ENCODE measurements at places on chromosomes 13 and 19. TPM values are rescaled to one million over a fixed set of nuclear protein-coding genes. Genes with fewer than 3 reads are reported as not detected.

Gene PROZ
- total RNA-seq: not detected

DNA sequence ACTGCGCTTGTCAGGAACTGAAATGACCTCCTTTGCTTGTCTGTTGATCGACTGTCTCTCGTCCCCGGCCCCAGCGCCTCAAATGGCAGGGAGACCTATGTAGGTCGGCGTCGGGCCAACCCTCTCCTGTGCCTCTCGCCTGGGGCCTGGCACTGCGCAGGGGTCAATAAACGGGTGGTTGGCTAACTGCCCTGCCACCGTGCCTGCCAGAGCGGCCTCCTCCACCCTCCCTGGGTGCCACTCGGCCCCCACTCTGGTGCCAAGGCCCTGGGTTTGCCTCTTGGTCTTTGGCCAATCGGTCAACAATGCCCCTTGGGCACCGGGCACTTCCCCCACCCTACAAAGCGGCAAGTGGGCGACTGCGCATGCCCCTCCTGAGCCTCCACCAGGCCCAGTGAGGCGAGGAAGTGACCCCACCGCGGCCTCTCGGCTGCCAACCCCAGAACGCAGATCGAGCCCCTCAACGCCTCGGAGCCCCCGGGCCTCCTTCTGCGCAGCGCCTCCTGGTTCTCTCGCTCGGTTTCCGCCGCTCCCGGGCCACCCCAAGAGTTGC, 1.1 kb downstream of the KEAP1 start:
- no peaks in the 10 kb centered on the region for H3K27me3 ChIP-seq
- H3K27ac ChIP-seq: peak overlapping the region; percentile 95
- peaks cover 6% of the 10 kb centered on the region for H3K4me1 ChIP-seq
- peak overlapping the region; percentile 98 for H3K4me3 ChIP-seq
- DNase-seq: peak; percentile 71

Gene MED25
- total RNA-seq: 9.6 TPM

DNA sequence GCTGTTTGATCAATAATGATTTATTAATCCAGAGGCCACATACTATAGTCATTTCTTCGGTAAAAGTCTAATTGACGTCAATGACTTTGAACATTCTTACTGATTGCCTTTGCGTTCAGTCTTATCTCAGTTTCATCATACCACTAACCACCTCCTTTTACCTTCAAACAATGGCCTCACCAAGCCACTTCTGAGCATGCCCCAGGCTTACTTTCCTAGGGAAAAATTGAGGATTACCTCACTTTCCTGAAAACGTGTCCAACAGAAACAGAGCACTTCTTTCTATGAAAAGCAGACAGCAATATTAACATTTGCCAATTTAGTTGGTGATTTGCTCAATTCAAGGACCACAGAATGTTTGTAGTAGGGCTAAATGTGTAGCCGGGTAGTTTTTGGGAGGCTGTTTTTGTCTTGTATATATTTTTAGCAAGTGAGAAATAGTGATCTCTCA, 157.6 kb downstream of the KLF5 start:
- DNase-seq: peak; percentile 19
- H3K36me3 ChIP-seq: no peaks in the 10 kb centered on the region
- no peak overlapping the region for H3K4me3 ChIP-seq
- H3K27ac ChIP-seq: no peak overlapping the region
- H3K4me1 ChIP-seq: no peaks in the 10 kb centered on the region
- no peaks in the 10 kb centered on the region for H3K27me3 ChIP-seq

- peaks cover 6% of the 10 kb centered on the region for H3K36me3 ChIP-seq
- H3K27ac ChIP-seq: no peak overlapping the region
- H3K27me3 ChIP-seq: no peaks in the 10 kb centered on the region
- H3K4me3 ChIP-seq: no peak overlapping the region
- no peak for DNase-seq
These were observed 12.0 kb downstream of the CERS4 start for GRCh38 chr19:8221161-8221560.

- no peak for DNase-seq
- no peak overlapping the region for H3K27ac ChIP-seq
- H3K4me3 ChIP-seq: no peak overlapping the region
- no peaks in the 10 kb centered on the region for H3K4me1 ChIP-seq
- no peaks in the 10 kb centered on the region for H3K27me3 ChIP-seq
These were observed 614.4 kb upstream of the PCDH9 start for GRCh38 chr13:67844574-67844973.

DNA sequence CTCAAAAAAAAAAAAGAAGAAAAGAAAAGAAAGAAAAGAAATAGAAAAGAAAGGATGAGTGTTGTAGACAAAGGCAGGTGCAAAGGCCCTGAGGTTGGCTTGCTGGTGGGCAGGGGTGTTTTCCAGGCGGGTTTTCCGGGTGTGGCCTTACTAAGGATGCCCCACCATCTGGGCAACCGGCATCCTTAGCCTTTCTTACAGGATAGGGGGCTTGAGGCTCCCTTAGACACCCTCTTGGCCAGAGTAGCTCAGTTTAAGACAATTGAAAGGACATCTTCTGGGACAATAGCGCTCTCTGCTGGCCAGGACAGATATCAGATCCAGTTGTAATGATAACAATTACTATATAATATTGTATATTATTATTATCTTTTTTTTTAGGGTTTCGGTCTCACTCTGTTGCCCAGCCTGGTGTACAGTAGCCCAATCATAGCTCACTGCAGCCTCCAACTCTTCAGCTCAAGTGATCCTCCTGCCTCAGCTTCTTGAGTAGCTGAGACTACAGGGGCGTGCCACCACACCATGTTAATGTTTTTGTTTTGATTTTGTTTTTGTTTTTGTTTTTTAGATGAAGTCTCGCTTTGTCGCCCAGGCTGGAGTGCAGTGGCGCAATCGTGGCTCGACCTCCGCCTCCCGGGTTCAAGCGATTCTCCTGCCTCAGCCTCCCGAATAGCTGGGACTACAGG, 1.4 kb upstream of the QTRT1 start:
- H3K4me1 ChIP-seq: peaks cover 25% of the 10 kb centered on the region
- H3K4me3 ChIP-seq: no peak overlapping the region

DNA sequence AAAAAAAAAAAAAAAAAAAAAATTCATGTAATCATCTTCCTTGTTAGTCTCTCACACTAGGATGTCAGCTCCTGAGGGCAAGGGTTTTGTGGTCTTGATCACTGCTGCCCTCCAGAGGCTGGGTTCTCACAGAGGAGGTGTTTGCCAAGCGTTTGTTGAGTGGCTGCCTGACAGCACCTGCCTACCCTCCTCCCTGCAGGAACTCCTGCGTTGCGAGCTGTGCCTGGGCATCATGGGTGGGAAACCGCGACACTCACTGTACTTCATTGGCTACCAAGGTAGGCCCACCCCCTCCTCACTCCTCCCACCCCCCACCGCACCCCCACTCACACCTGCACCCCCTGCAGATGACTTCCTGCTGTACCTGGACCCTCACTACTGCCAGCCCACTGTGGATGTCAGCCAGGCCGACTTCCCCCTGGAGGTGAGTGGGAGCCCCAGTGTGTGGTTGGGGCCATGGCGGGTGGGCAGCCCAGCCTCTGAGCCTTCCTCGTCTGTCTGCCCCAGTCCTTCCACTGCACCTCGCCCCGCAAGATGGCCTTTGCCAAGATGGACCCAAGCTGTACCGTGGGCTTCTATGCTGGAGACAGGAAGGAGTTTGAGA, 8.1 kb downstream of the ATG4D start:
- H3K27ac ChIP-seq: no peak overlapping the region
- H3K36me3 ChIP-seq: peaks cover 83% of the 10 kb centered on the region
- H3K27me3 ChIP-seq: no peaks in the 10 kb centered on the region
- H3K4me1 ChIP-seq: peaks cover 2% of the 10 kb centered on the region
- DNase-seq: no peak

Gene IGLON5
- total RNA-seq: not detected

DNA sequence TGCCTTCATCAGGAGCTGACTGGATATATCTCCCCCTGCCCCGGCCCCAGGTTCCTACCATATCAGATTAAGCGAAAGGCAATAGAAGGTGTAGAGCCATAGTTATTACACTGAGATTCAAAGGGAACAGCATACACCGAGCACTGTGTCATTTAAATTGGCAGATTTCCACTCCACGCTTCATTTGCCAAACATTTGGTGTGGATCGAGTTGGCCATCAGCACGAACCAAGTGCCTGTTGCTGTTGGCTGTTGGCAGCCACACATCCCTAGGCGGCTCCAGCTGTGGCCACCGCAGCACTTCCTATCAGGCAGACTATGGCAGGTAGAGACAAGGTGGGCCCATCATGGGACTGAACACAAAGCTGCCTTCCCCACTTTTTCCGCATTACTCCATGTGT, 115.8 kb downstream of the CCNA1 start:
- no peaks in the 10 kb centered on the region for H3K27me3 ChIP-seq
- peaks cover 5% of the 10 kb centered on the region for H3K4me1 ChIP-seq
- H3K4me3 ChIP-seq: no peak overlapping the region
- H3K36me3 ChIP-seq: no peaks in the 10 kb centered on the region
- no peak overlapping the region for H3K27ac ChIP-seq

- DNase-seq: peak; percentile 43
- peaks cover 53% of the 10 kb centered on the region for H3K4me1 ChIP-seq
- H3K27me3 ChIP-seq: no peaks in the 10 kb centered on the region
- H3K27ac ChIP-seq: no peak overlapping the region
- H3K36me3 ChIP-seq: peaks cover 10% of the 10 kb centered on the region
These were observed 37.8 kb downstream of the BRD4 start for GRCh38 chr19:15294561-15294990.

Measured in muscle of leg (tissue), 16 donors.